ENCODE measurements at places on chromosomes 5 and 9.

GRCh38 chr9:75601280-75601679, 289.2 kb upstream of the PCSK5 start:
- DNase-seq: no peak

- no peak for DNase-seq
These were observed 5.4 kb upstream of the CREBRF start for GRCh38 chr5:173050791-173051190.

- no peak for DNase-seq
These were observed 59.1 kb upstream of the ZFAND5 start for GRCh38 chr9:72424131-72424530.

DNA sequence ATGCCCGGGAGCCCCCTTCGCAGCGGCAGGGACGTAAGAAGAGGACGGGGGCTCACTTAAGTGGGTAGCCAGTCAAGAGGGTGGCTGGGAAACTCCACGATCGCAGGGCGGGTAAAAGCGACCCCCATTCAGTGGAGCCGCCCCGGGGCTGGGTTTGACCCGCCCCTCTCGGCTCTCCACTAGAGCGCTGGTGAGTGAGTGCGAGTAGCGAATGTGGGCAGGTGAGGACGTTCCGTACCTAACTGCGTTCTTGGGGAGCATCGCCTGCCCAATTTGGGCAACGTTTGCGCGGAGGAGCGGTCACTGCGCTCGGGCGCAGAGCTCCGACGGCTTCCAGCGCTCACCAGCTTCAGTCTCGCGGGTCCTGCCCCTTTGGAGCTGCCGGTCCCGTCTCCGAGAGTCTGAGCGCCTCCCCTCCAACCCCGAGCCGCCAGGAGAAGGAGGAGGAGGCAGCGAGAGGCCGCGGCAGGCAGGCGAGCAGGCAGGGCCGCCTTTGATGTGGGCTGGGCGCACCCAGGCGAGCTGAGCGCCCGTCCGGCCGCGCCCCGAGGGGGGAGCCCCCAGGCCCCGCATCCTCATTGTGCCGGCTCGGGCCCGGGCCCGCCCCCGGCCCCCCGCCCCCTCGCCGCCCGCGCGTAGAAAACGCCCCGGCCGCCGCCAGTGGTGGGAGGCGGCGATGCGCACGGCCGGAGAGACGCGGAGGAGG, at the start of gene FGF18:
Gene FGF18 (plus strand): TSS at position 666 of the 706 bp plus-strand sequence. CDS start 553 bp downstream, outside the sequence.
- DNase-seq: peak; percentile 51

DNA sequence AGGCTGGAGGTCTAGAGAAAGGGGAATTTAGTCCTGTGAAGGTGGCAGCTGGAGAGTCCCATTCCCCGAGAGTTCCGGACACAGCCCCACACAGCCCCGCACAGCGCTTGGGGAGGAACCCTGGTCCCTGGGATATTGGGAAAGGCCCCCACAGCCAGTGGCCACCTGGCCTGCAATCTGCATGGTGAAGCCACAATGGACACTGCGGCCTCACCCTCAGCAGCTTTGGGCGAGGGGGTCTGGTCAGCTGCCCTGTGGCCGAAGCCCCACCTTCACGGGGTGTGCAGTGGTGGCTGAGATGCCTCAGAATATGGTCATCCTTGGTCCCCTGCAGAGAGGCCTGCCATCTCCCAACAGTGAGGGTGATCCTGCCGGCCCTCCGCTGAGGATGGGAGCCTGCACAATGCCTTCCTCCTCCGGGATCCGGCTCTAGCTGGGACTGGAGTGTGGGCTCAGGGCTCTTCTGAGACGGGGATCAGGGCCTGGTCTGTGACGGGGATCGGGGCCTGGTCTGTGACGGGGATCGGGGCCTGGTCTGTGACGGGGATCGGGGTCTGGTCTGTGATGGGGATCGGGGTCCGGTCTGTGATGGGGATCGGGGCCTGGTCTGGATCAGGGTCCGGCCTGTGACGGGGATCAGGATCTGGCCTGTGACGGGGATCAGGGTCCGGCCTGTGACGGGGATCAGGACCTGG, 33.3 kb upstream of the TMEM250 start:
- DNase-seq: no peak

DNA sequence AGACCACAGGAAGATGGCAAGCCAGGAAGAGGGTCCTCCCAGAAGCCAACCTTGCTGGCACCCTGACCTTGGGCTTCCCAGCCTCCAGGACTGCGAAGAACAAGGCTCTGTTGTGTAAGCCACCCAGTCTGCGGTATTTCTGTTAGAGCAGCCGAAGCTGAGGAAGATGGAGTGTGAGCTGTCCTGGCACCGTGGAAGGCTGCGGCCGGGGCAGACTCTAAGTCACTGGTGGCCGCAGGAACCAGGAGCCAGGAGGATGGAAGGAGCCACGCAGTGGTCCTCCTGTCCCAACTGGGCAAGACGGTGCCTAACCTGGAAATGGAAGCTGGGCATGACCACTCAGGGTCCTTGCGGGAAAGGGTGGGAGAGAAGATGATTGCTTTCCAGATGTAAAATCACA, 89.1 kb downstream of the ZNF354C start:
- DNase-seq: no peak

Data from NCI-H774 (cell line).